ENCODE measurements at places on chromosomes 2 and 18.

GRCh38 chr2:239751679-239752355 is 273.3 kb downstream of the NDUFA10 start:
- DNase-seq: no peak

DNA sequence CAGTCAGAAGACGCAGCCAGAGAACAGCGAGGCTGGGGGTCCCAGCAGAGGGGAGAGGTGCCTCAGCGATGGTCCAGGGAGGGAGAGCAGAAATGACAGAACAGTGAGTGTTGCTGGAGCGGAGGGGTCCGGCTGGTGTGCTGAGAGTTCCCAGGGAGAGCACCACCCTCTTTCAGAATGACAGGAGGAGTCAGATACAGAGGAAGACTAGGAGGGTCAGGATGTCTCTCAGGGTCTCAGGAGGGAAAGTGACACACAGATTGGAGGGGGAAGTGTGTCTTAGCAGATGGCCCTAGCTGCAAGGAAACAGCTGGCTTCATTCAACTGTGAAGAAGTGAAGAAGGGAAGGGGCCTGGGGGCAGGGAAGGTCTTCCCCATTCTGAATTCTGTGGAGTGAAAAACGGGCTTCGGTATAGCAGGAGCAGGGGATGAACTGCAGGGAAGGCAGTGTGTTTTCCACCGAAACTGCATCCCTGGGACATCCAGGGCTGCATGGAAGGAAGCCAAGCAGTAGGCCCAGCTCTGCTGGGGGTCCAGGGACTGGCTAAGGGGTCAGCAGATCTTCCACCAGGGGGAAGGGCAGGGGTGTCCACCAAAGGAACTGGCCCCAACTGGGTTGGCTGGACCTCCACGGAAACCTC is 90.0 kb upstream of the OTOS start:
- DNase-seq: no peak

DNA sequence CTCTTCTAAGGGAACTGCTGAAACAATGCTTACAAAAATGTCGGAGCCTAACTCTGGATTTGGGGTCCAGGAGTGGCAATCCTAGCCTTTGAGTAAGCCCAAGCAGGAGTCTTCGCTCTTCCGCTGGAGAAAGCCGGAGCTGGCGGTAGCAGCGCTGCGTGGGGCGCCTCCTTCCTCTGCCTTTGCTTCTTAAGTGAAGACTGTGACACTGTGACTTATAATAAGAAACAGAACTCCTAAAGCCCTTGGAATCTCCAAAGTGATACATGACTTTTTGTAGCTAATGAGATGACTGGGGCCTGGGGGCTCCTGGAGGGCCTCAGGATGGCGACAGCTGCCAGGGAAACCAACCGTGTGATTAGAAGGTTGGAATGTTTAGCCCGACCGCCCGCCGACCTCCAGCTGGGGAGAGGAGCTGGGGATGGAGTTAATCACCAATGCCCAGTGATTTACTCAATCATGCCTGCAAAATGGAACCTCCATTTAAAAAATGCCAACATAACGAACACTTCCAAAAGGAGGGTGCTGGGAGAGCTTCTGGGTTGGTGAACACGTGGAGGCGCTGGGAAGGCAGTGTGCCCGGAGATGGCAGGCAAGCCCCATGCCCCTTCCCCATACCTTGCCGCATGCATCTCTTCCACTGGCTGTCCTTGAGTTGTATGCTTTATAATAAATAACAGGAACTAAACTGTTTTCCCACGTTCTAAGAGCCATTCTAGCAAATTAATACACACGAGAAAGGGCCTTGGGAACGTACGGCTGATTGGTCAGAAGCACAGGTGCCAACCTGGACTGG is 29.0 kb upstream of the MAL start:
- no peak for DNase-seq

- DNase-seq: no peak
Measured at GRCh38 chr2:105470979-105471378, 72.1 kb upstream of the FHL2 start.

DNA sequence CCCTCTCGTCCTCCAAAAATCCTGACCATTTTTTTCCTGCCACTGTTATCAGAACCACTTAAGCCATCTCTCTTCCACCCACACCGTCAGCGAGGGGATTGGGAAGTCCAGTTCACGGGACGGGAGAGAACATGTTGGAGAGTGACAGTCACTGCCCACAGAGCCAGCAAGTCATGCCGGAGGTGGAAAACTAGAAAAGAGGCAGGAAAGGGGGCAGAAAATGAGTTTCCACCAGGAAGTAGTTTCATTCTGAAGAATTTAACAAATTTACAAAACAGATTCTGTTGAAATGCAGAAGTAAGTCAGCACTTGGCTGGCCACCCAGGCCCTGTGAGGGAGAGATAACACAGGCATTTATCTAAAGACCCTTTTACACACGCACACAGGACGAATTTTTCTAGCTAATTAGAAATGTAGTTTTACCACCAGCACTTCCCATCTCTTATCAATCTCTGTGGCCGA is 431.3 kb downstream of the TSN start:
- no peak for DNase-seq

- no peak for DNase-seq
Measured at GRCh38 chr2:64233376-64233922, 89.2 kb upstream of the PELI1 start.

DNA sequence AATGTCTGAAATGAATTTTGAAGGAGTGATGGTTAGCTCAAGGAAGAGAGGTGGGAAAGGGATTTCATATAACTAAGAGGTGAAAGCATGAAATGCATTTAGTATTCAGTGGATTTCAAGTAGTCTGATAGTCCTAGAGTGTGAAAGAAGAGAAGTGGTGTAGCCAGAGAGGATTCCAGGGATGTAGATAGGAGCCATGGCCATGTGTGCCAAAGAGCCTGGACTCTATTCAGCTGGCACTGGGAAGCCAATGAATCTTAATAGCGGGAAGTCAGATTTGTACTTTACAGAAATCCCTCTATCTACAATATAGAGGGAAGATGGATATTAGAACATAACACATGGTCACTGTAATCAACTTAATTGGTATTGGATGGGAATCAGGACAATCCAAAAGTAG is 8.3 kb upstream of the BOLL start:
- DNase-seq: no peak

DNA sequence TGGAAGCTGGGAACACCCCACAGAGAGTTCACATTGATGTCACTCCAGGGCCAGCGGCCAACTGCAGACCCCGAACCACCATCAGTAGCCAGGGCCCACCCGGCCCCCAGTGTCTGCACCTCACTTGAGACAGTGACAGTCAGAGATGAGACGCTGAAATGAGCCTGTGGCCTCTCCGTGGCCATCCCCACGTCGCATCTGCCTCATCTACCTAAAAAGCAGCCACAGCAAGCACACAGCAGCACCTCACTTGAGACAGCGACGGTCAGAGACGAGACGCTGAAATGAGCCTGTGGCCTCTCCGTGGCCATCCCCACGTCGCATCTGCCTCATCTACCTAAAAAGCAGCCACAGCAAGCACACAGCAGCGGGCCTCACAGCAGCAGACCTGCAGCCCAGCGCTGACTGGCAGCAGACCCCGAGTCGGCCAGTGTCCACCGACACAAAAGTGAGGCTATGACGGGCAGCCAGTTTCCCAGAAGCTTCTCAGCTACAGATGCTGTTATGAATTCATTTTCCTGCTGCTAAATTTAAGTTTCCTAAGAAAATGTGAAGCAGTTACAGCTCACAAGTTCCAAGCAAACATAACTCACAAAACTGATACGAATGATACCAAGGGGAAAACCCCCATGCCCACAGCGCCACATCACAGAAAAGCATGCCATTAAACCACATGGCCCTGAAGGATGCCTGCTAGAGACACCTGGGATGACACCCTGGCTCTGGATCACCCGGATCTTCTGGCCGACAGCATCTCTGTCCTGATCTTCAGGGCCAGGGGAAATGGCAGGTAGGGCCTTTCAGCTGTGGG is 27.7 kb downstream of the SNORC start:
- DNase-seq: no peak

- no peak for DNase-seq
Measured at GRCh38 chr2:7523481-7524120, 606.4 kb downstream of the RNF144A start.

DNA sequence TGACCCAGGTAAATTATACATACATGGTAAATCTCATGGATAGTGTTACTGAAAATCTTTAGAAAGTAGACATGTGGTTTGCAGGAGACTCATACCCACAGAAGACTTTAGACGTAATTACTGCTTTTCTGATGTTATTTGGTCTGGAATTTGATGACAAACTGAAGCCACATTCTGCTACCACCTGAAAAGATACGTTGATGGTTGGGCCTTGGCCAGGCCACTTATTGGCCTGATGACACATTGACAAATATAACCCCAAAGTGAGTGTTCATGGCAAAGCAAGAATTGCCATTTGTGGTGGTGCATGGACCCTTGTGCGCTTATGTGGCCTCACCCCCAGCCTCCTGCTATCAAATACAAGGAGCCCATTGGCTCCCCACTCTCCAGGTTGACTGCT is 155.6 kb downstream of the METTL4 start:
- DNase-seq: no peak
